ENCODE measurements at places on chromosomes 3 and 15.

DNA sequence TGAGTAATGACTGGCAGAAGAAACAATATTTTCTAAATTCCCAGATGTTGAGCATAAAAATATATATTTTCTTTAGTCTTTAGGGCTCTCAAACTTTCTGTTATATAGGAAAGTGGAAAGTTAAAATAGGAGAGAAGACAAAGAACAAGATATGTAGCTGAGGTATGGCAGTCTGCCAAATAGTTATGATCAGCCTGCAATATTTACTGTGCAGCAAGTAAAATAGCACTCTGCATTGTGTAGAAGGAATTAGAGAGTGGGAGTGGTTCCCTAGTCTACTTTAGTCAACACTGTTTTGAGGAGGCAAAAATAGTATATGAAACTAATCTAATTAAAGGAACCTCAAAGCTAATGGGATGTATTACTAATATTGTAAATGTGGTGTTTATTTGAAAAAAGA, 978.1 kb upstream of the ALCAM start:
- no peak for DNase-seq

DNA sequence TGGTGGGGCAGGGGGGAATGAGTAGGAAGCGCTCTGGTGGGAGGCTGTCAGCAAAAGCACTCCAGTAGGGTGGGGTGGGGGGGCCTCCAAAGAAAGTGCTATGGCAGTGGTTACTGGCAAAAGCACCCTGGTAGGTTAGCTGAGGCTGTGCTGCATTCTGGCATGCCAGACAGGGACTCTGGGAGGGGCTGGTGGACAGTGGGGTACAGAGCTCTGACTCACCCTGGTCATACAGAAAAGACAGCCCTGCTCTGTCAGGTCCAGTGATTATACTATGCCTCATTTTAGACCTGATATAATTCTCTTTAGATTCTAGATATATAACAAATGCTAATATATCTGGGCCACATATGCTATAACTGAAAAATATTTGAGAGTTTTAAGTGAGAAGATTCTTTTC, 82.8 kb upstream of the CPNE4 start:
- no peak for DNase-seq

GRCh38 chr3:50205413-50206276, 574 bp downstream of the SLC38A3 start:
- DNase-seq = no peak

GRCh38 chr3:156687023-156687422, 12.6 kb downstream of the TIPARP start:
- DNase-seq = no peak

DNA sequence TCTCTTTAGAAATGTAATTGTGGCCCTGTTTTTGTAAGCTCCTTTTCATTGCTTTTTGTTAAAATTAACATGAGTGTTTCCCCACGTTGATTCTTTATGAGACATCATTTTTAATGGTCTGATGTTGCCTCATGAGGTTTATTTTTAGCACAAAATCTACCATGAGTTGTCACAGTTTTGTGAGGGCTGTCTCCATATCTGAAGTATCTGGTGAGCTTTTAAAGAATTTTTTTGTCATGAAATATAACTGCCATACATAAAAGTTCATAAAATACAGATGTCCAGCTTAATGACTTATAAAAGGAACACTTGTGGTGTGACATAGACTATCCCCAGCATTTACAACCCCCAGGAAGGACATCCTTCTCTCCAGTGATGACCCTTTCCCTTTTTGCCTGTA, 34.3 kb upstream of the CEMIP start:
- no peak for DNase-seq

- DNase-seq = no peak
These were observed 74.0 kb downstream of the CHSY1 start for GRCh38 chr15:101177866-101178265.

DNA sequence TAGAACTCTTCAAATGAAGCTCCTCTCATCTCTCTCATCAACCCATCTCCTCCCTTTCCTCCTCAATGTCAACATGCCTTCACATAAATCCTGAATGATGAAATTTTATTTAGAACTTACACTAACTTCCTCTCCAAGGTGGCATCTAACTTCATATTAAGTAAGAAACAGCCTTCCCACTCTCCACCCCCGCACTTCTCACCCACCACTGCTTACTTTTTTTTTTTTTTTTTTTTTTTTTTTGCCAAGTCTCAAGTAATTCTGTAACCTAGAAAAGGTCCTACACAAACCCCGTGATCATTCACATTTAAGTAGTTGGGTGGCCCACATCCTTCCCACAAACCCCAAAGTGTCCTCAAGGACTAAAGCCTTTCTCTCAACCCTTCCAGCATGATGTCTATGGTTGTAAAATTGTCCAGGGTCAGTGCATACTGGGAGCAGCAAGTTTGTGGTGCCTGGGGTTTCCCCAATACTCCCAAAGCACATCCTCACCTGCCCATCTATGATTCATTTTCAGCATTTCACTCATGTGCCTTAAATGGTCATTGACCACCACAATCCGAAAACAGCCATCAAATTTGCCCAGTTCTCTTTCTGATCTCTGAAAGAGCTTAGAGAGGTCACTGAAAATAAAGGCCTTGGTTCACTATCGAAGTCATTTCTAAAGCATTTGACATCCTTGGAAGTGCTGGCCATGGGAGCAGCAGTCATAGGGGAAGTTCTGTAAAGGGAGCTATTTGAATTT, 47.2 kb downstream of the CD86 start:
- DNase-seq = no peak

- no peak for DNase-seq
These were observed 13.0 kb downstream of the MITF start for GRCh38 chr3:69752241-69752640.

DNA sequence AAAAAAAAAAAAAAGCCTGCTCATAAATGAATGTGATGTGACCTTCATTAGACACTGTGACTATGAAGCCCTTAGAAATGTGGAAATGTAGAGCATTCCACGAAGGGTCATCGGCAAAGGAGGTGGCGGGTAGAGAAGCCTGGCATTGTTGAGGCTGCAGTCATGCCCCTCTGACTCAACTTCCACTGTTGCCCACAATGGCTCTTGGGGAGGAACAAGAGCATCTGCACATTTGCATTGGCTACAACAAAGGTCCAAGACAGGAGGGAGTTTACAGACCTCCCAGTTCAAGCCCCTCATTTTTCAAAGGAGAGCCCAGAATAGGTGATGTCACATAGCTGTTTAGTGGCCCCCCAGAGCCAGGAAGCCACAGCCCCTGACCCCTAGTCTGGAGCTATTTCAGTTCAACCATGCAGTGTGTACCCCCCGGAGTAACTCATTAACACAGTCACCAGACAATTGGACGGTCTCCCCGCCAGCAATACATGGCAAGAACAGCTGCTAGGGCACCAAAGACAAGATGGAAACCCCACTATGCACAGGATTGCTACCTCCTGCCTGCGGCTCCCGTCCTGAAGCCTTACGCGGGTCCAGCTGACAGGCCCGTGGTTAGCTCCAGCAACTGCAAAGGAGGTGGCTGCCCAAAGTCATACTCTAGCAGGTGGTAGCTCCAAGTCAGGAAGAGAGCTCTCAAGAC, 56.2 kb downstream of the SH3BP5 start:
- no peak for DNase-seq

- no peak for DNase-seq
These were observed 38.7 kb downstream of the CHSY1 start for GRCh38 chr15:101213147-101213546.

DNA sequence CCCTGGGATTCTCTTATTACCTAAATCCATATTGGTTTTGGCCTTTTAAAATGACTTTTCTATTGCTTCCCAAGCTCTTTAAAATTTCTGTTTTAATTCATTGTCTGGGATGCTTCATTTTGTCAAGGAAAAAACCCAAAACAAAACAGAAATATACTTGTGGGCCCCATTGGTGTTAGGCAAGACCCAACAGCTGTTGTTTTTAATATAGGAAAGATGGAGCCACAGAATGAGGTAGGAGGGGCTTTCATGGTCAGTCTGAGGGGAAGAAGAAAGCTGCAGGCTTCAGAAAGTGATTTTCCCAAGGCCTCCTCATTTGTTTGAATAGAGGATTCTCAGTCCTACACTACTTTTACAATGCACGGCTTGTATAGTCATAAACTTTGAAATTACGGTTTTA, 180.5 kb downstream of the MCTP2 start:
- DNase-seq = no peak

GRCh38 chr15:60590935-60591495, 112.1 kb upstream of the ICE2 start:
- DNase-seq = no peak

GRCh38 chr3:62615258-62615849, 242.0 kb upstream of the FEZF2 start:
- DNase-seq = no peak

GRCh38 chr15:67415181-67415580, 105.8 kb upstream of the C15orf61 start:
- no peak for DNase-seq

- no peak for DNase-seq
These were observed 29.7 kb upstream of the FBLN2 start for GRCh38 chr3:13519006-13519791.

DNA sequence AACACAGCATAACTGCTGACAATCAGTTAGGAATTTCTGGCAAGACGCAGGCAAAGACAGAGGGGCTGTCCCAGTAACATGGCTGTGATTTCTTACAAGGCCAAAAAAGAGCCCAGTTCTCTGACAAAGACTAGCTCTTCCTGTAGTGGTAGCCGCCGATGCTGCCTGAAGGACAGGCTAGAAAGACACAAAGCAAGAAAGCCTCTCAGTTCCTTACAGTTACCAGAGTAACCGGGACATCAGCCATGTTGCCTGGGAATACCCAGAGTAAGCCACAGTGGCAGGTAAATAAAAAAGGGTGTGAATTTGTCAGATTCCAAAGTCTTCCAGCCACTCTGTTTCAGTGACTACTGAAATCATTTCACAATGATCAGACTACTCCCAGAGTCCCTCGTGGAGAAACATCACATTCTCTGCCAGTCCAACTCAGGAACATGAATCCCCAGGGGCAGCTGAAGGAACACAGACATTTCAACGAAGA, 493.6 kb upstream of the ADAMTS9 start:
- DNase-seq = no peak

DNA sequence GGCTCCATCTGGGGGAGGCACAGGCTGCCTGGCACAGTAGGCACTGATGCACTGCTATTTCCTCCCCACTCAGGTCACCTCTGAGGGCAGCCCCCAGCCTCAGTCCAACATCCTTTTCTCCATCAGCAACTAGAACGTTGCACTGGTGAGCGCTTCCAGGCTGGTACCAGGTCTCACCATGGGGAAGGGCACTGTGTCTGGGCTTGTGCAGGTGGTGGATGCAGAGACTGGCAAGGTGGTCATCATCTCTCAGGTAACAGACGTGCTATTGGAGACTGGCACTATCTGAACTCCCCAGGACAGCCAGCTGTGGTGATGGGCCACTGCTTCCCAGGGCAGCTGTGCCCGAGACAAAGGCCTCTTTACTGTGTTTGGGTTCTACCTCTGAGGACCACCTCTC, 8.3 kb upstream of the TXNRD3 start:
- DNase-seq = no peak

DNA sequence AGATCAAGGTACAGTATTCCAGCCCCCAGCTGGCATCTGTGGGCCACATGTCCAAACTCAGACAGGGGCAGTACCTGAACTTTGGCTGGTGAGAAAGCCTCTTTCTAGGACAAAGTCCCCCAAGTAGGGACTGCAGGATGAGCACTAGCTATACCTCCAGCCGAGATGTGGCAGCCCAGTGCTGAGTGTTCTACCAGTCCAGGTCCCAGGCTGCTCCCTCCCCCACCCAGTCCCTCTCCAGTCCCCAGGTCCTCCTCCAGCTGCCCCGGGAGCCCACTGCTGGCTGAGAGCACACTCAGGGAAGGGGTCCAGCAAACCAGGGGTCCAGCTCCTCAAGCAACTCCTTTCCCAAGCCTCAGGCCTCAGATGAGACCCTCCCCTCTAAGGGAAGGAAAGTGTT, 1.5 kb downstream of the SLC26A6 start:
- no peak for DNase-seq

DNA sequence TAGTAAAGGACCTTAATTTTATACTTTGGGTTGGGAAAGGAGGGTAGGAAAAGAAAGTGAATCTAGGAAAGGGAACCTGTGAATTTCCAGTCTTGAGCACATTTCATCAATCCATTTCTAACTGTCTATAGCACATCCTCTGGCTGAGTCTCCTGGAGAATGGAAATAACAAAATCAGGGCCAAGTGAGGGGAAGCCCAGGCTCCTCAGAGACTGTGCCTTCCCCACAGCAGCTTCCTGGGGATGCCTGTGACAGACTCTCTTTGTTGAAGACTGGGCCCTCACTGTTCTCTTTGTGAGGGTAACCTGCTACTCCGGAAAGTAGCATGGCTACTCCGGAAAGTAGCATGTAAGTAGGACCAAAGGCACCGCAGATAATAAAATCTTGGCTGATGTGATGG, 22.6 kb upstream of the CSPG5 start:
- DNase-seq = no peak

DNA sequence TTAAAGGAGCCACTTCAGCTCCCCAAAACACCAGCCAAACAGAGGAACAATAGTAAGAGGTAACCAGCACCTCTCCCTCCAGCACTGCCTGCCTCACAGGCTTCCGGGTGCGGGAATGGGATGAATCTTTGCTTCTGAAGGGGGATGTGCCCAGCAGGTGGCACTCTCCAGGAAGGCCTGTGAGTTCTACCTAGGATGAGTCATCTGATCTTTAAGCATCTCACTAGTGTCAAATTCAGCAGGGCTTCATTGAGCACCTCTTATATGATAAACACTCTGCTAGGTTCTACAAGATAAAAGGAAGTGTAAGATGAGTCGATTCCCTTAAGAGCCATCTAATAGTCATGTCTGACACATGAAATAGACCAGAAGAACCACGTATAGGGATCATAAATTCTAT, 237.4 kb upstream of the UMPS start:
- DNase-seq = peak; percentile 59

DNA sequence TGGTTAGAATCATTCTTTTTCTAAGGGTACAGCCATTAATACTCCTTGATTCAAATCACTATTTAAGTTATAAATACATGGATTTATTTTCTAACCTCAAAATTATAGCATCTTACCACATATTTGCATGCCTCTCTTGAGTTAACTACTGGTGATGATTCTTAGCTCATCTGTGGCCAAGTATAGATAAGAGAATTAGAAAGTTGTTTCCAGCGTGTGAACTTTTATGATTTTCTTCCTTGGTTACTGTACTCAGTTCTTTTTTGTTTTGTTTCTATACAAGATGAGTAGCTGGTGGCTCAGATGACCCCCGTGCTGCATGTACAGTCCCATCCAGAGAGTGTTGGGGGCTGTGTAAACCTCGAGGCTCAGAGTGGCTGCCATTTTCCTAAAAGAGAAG, 124.6 kb downstream of the IGF1R start:
- DNase-seq = no peak

Measured in iPS DF 19.7 (cell line).